ENCODE measurements at places on chromosomes 2 and 18.

GRCh38 chr2:216399621-216400020 lies 12.7 kb upstream of the SMARCAL1 start:
- DNase-seq: no peak

- no peak for DNase-seq
These were observed 14.3 kb upstream of the PRSS56 start for GRCh38 chr2:232505856-232506255.

DNA sequence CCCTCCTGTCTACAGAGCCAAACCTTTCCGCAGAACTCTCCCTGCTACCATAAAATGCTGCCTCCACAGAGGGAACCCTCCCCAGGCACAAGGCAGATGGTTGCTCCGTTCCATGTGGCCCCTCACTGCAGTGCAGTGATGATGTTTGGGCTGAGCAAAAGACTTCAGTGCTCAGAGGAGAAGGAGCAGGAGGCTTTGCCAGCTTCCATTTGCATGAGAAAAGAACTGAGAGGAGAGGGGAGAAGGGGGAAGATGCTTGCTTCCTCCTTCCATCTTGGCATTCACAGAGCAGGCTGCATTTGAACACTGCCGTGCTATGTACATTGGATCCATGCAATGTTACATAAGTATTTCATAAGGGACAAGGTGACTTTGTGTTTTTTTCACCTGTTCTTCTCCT lies 46.6 kb upstream of the TMEM200C start:
- no peak for DNase-seq

DNA sequence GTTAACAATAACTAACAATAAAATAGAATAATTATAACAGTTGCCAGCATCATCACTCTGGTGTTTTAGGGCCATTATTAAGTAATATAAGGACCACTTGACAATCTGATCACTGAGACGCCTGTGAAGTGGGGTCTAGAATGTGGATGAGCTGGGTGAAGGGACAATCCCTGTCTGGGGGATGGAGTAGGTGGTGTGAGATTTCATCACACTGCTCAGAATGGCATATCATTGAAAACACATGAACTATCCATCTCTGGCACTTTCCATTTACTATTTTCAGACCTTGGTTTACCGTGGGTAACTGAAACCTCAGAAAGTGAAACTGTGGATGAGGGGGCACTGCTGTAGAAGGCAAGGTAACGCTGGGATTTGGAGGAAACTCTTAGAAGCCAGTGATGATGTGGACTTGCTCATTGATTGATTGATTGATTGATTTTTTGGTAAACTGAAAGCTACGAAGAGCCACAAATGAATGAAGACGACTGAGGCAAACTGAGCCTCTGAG lies 204.4 kb upstream of the TWIST2 start:
- DNase-seq: no peak

GRCh38 chr2:113213061-113213930 lies 39.5 kb downstream of the PSD4 start:
- DNase-seq: no peak

- DNase-seq: no peak
These were observed 6.8 kb downstream of the BIRC6 start for GRCh38 chr2:32363597-32363996.
